ENCODE measurements at places on chromosomes 5 and 9. TPM values are rescaled to one million over a fixed set of nuclear protein-coding genes. Genes with fewer than 3 reads are reported as not detected.

GRCh38 chr9:17571825-17572224 is 7.0 kb upstream of the SH3GL2 start:
- DNase-seq, result no peak

- no peak for DNase-seq
Measured at GRCh38 chr9:116090030-116090770, 63.4 kb upstream of the PAPPA start.

DNA sequence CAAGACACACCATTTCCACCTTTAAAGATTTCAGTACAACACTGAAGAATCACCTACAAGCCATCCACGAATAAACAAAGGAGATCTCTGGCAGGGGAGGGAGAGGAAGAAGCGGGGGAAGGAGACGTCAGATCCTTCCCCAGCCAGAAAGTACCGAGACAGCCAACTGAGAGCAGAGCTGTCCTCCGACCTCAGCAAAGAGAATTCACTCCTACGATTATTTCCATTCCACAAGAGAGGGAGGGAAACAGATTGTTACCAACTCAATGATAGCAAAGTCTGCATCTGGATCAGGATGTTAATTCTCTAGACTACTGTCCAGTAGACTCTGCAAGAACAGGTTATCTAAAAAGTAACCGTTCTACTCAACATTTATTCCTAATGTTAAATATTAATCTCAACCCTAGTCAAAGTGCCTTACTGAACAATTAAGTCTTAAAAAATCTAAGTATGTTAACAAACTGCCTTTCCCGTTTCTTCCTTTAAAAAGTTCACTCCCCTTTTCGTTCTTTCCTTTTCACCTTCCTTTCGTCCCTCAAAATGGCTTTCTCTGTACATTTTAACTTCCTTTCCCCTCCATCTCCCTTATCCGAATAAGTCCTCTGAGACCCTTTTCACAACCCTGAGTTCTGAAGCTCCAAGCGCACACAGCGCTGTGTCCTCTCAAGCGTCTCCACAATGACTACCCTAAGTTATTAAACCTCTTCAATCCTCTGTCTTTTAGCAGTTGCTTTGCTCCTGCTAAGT is 1.4 kb downstream of the CHD1 start:
- DNase-seq, result peak; percentile 80

DNA sequence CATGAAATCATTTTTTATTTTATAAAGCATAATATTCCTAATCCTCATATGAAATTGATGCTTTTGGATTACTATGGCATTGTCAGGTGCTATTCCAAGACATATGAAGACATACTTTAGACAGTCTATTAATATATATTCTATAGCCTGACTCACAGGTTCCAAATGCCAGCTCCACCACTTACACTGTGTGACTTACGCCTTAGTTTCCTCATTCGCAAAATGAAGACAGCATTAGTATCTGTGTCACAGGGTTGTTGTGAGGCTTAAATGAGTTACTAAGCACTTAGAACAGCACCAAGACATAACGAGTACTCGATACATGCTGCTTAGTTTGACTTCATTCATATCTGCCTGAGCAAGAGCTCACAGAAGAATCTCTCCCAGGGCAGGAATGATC is 132.2 kb upstream of the PTGER4 start:
- DNase-seq, result no peak

The TGFBR1 gene
- total RNA-seq, result 63.9 TPM

The NHP2 gene
- 85.7 TPM for total RNA-seq

The C9orf153 gene
- 0.51 TPM for total RNA-seq

GRCh38 chr9:107363516-107364152 is 80.6 kb downstream of the RAD23B start:
- DNase-seq, result no peak

The PCDHGC3 gene
- 59.0 TPM for total RNA-seq

DNA sequence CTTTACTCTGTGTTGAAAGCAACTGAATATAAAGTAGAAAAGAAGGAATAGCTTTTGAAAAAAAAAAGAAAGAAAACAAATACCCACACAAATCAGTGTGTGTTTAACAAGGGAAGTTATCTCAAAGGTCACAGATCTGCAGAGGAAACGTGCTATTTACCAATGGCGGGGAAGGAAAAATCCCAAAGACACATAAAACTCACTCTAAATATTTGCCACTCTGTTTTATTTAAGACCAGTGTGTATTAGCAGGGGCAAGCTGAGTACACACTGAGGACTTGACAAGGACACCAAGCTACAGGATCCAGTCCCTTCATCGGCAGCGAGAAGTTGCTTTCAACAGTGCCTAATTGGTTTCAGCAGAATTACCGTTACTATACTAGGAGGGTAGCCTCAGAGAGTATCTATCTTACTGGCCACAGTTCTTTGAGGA is 252.5 kb downstream of the DEPDC1B start:
- DNase-seq, result no peak

GRCh38 chr9:93286252-93287188 is 102.6 kb downstream of the WNK2 start:
- no peak for DNase-seq

All from fibroblast of lung (primary cell).